Small intestine (tissue), 16 donors: ENCODE measurements at places on chromosomes 3 and 15. TPM values are rescaled to one million over a fixed set of nuclear protein-coding genes. Genes with fewer than 3 reads are reported as not detected.

DNA sequence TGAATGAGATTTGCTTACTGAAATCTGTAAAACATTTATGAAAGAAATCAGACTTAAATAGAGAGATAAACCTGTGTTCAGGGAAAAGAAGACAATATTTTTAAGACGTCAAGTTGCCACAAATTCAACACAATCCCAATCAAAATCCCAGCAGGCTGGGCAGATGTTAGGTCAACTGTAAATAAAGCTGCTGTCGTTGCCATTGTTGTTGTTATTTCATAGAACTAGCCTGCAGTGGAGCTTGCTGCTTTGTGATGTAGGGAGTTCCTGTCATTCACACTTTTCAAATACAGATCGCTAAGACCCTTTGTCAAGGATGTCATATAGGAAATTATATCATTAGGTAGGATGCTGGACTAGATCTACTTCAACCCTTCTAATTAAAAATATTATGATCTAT, 123.1 kb downstream of the NEO1 start:
- no peak for DNase-seq

GRCh38 chr3:66153481-66154443, 67.0 kb upstream of the SLC25A26 start:
- DNase-seq: no peak

DNA sequence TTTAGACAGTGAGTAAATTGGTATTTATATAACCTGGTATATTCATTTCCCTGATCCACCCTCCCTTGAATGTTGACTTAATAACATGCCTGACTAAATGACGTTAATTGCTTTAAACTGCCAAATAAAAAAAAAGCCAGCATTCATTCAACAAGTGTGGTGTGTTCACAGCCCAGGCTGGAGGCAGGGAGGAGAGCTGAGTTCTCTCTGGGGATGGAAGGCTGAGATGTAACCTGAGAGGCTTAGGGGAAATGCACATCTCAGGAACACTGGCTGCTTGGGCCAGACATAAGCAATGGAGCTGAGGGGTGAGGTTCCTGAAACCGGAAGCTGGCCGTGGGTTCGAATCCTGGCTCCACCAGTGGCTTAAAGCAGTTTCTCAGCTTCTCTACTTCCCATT, 17.3 kb downstream of the CACNA2D3 start:
- DNase-seq: no peak

The FOXB1 gene
- not detected for polyA plus RNA-seq

The PLXNA1 gene
- 8.0 TPM for polyA plus RNA-seq

- peak; percentile 39 for DNase-seq
These were observed 10.4 kb downstream of the PEAK1 start for GRCh38 chr15:77409259-77410156.

GRCh38 chr3:86793786-86794185, 197.2 kb downstream of the VGLL3 start:
- no peak for DNase-seq

DNA sequence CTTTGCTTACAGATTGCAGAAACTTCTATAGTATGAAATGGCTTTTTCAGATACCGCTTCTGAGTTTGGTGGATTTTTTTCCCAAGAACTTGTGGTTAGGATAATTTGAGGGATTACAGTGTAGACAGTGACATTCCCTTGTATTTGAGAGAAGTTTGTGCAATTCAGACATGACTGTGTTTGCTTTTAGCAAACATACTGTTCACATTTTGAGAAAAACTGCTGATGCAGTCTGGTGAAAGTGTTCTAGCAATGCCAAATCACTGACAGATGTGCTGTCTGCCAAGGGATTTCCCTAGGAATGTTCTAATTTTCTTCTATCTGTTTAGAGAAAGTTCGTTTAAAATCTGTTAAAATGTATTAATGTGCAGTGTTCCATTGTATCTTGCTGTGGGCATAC, 652.6 kb downstream of the FHIT start:
- no peak for DNase-seq

The SGO1 gene
- 5.8 TPM for polyA plus RNA-seq

The NR1I2 gene
- polyA plus RNA-seq: 166 TPM
